Stimulated activated CD8-positive, alpha-beta memory T cell treated with anti-CD3 and anti-CD28 coated beads, Interleukin-15, amount 100 ng/mL, for 24 hours (primary cell): ENCODE measurements at places on chromosomes 2 and 18.

GRCh38 chr18:75230163-75231052, 19.8 kb downstream of the TSHZ1 start:
- no peak for DNase-seq

DNA sequence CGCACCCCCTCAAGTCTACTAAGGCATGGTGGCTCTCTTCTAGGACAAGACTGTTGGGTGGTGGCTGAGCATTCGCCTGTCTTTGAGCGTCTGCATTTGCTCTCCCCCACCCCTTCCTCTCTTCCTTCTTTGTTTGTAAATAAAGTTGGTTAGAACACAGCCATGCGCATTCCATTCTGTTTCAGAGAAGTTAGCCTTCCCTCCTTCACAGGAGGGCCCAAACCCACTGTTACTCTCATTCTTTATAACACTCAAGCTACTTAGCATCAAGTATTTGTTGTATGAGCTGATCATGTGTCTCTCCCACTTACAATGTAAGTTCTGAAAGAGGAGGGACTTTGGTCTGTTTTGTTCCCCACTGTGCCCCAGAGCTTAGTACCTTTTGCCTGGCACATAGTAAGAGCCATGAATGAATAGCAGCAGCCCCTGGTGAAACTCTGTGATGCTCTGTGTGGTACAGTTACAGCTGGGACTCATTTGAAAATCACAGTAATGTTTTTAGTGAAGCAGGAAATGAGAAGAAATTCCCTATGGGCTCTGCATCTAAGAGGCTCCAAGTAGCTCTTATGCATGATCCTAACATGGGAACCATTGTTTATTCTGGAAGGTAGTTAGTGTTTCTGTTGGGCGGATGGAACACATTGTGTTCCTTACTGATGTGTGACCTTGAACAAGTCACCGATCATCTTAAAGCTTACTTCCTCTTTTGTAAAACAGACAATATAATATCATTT, 7.7 kb downstream of the MGAT5 start:
- DNase-seq = no peak

DNA sequence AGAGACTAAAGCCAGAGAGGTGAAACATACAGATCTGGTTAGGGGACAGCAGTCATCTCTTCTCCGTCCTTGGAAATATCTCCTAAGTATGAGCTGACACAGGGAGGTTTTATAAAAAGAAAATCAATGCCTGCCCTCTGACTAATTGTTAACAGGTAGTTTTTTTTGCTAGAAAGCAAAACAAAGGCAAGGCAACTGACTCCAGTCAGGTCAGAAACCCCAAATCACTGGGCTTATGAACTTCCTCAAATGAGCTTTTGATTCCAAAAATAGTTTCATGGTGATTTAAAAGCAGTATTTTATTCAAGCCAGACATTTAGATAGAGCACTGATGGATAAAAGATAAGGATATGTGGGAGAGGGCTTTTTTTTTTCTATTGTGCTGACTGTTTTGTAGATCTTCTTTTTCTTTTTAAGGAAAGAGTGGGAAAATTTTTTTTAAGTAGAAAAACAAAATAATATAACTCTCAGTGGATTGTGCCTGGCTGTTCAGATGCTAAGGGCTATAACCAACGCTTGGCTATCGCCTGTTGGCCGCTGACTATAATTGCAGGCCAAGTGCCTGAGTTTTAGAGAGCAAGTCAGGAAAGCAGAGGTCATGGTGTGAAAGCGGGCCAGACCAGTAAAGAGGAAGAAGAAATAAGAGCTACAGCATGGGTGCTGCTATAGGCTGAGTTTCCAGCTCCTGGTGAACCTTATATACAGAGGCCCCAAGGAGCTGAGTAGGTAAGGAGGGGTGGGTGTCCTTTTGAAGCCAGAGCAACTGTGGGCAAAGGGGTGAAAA, 44.9 kb downstream of the MRPL35 start:
- no peak for DNase-seq

GRCh38 chr2:26513261-26513660, 35.3 kb upstream of the OTOF start:
- no peak for DNase-seq

- DNase-seq = no peak
Measured at GRCh38 chr2:236702657-236703372, 133.2 kb downstream of the ACKR3 start.

- no peak for DNase-seq
Measured at GRCh38 chr2:220302756-220303155, 675.3 kb downstream of the SLC4A3 start.

DNA sequence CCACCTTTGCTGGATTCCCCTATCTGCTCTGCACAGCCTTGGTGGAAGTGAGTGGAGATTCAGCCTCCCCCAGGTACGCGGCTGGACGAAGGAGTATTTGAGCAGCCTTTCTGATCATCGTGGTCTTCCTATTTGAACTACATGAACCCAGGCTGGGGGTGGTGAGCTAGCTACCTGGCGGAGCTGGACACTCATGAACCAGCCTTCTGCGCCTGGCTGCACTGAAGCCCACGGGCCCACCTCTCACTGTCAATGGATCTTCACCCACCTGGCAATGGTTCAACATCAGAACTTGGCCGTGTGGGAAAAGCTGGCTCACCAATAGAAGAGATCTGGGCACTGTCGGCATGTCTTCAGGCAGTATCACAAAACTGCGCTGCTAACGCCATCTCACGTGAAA, 35.4 kb downstream of the ANKMY1 start:
- DNase-seq = no peak

- no peak for DNase-seq
Measured at GRCh38 chr2:214077727-214078126, 333.1 kb upstream of the VWC2L start.

DNA sequence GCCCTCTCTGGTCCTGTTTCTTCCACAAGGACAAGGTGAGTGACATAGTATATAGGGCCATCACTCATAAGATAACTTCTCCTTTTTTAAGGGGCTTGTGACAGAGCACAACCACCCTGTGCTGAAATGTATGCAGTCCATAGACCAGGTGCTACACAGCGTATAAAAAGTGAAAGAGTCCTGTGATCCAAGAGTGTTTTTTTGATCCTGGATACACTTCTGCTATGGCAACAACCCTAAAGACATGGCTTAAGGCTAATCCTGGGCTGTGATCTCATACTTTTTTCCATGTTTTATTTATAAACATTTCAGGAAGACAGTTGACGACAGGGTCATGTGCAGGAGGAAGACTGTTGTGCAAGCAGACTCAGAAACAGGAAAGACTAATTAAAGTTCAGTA, 400.5 kb upstream of the TCF4 start:
- DNase-seq = no peak

DNA sequence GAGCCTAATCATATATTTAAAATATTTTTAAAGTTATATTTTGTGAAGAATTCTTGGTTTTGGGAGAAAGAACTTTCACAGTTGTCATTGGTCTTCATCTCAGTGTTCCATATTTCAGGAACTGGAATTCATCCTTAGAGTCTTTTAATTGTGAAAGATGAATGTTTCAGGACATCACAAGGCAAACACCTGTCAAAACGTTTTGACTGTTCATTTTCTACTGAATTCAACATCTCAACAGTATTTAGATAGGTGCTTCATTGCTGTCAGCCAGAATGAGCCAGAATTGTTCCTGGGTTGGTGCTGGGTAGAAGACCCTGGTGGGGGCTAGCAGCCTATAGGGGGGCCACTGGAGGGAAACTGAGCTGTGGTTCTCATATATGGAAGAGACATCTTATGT, 255.1 kb upstream of the CXCR4 start:
- no peak for DNase-seq

GRCh38 chr2:39739386-39739785, 39.7 kb downstream of the THUMPD2 start:
- no peak for DNase-seq

GRCh38 chr2:58594175-58594574, 353.1 kb upstream of the FANCL start:
- no peak for DNase-seq

DNA sequence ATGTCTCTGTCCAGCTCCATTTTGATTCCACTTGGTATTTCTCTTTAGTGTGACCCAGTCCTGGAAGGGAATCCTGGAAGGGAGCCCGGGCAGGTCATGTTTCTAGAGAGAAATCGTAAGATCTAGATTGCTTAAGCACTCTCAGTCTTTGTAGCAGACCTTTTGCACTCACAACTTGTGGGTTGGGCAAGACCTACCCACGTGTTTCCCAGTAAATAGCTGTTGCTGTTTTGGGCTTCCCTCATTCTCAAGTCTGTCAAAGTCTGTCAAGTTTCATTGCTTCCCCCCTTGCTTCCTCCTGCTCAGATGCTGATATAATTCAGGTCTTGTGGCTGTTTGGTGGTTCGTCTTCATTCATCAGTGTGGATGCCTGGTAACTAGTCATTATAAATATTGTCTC, 17.4 kb upstream of the NEMP2 start:
- no peak for DNase-seq

DNA sequence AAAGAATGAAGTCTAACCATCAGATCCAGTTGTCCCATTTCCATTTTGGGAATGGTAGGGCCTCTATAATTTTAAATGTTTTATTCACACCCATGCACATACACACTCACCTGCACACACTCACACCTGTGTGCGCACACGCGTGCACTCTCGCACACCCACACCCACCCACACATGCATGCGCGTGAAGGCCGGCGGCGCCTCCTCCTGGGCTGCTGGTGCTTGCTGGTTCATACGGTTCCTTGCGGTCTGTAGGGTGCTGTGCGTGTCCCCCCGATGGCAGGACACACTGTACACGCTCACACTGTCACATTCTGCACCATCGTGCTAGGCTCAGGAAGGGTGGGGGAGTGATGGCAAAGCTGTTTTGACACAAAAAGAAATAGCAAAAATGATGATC, 63.2 kb downstream of the TSHZ1 start:
- DNase-seq = no peak

GRCh38 chr2:54946220-54946805, 103.9 kb downstream of the RTN4 start:
- DNase-seq = no peak

DNA sequence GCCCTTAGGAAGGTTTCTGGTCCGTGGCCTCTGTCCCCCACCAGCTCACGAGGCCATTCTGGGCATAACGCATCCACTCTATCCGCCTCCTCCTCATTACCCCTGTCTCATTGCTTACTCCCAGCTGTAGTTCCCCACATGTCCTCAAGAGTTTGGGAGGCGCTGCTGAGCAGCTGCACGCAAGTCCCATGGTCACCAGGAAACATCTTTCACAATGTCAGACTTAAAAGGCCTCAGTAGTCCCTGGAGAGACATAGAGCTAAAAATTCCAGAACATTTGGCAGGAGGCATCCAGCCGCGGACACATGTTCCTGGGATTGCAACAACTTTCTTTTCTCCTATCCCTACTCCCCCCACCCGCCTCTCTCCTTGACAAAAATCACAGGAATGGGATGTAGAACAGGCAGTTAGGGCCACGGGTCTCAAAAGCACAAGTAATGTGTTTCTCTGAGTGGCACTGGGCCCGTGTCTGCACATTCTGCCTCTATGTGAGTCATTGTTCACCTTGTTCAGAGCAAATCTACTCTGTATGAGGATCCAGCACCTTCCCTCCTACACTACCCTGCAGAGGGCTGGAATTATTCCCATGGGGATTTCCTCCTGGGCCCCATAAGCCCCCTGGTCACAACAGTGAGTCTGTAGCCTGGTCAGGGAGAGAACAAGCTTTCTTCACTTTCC, 8.1 kb downstream of the LBH start:
- no peak for DNase-seq

- DNase-seq = no peak
Measured at GRCh38 chr18:75264195-75264594, 53.6 kb downstream of the TSHZ1 start.

- DNase-seq = no peak
Measured at GRCh38 chr2:238120463-238121298, 17.8 kb upstream of the KLHL30 start.

- no peak for DNase-seq
Measured at GRCh38 chr2:238202326-238203093, 985 bp downstream of the ILKAP start.

- no peak for DNase-seq
Measured at GRCh38 chr18:78571831-78572347, 407.7 kb upstream of the SALL3 start.

DNA sequence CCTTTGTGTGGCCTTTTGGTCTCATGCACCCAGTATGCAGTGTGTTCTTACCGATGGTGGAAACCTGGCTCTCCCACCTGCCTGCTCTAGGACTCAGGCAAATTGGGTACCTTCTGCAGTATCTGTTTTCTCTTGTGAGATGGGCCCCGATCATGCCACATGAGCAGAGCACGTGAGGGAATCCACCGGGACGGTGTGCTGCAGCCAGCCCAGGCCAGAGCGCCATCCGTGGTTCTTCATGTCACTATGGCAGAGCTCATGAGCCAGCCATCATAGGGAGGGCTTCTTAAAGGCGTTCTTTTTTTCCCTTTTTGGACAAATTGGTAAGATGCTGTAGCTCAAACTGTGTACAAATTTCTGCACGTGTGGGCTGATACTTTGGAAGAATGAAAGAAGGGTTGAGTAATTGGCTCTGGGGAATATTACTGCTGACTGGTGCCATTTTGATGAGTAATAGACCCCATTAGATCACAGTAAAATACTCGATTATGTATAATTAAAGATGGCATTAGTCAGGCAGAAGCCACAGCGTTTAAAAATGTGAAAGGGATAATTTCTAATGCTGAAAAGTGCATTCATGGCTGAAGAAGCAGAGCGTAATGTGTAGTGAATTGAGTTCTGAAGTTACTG, 19.2 kb downstream of the SH3RF3 start:
- DNase-seq = no peak

- no peak for DNase-seq
Measured at GRCh38 chr2:75190271-75190990, 8.9 kb downstream of the TACR1 start.

GRCh38 chr18:39057423-39058064, 1491.9 kb upstream of the CELF4 start:
- DNase-seq = no peak

- no peak for DNase-seq
Measured at GRCh38 chr2:219223831-219224610, 5.3 kb upstream of the ABCB6 start.

DNA sequence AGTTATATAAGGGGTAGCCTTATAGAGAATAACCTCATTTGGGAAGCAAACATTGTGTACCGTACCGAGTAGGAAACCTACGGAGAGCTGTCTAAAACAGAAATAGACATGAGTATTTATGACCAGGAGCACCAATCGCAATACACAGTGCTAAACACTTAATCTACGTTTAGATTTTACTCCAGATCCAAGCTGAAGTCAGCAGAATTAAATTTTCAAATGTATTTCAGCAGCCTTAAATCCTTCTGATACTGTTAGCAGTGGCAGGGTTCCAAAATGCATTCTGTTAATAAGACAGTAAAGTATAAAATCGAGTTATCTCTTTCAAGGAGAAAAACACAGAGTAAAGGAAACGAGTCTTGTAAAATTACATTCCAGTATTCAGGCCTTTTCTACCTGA, 118.1 kb upstream of the ZNF521 start:
- no peak for DNase-seq

- DNase-seq = no peak
Measured at GRCh38 chr2:174117951-174118930, 130.1 kb downstream of the OLA1 start.

GRCh38 chr2:126368758-126369157, 287.2 kb upstream of the GYPC start:
- no peak for DNase-seq

DNA sequence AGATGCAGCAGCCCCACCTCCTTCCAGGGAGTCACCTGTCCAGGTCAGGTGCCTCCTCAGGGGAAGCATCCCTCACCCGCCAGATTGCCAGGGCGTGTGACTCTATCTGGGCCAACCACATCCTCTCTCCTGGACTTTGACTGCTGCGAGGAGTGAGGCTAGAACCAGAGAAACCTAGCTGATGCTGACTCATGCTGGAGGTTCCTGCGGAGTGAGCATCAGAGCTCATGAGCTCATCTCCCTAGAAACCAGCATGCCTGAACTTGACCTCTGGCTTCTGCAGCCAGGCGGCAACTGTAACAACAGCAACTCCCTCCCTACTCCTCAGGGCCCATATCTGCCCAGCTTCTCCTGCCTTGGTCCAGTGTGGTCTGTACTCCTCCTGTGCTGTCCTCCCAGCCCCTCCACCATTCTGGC, 28.3 kb upstream of the NT5DC4 start:
- no peak for DNase-seq
